ENCODE measurements at places on chromosomes 12 and 14. TPM values are rescaled to one million over a fixed set of nuclear protein-coding genes. Genes with fewer than 3 reads are reported as not detected.

DNA sequence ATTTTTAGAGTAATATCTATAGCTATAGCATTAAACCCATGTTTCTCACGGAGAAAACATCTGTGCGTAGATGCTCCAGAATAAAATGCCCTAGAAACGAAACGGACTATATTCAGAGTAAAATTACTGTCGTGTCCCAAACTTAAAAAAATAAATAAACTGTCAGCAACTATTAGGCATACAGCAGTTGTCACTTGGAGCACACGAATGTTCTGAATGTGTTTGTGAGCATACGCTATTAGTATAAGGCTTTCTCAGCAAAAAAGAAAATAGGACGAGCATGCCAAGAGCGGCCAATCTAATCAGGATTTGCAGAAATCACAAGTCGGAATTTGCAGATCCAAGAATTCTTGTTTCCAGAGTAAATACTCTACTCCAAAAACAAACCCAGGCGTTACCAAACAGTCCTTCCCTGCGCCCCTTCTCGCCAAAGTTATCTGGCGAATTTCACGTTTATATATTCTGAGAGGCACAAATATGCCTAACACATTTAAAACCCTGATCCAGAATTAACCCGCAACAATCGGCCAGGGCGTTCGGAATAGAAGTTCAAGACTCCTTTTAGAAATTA, 836 bp downstream of the PTPN21 start:
- peak; percentile 64 for DNase-seq

DNA sequence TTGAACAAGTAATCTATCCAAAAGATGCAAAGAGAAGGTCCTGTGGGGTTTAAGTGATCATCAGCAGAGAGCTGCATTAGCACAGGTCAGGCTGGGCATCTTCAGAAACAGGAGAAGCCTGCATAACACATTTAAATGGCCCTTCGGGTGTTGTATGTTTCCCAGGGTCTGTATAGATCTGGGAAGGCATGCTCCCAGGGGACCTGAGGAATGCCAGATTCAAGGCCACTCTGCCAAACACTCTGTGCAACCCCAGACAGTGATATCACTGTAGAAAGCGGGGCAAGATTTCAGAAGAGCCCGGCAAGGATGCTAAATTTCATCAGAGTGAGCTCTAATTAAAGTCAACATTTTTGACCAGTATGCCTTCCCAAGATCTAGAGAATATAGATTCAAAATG, 92.9 kb downstream of the ARMH4 start:
- DNase-seq, result no peak

GRCh38 chr12:28313631-28314030, 123.4 kb downstream of the CCDC91 start:
- DNase-seq, result peak; percentile 67

DNA sequence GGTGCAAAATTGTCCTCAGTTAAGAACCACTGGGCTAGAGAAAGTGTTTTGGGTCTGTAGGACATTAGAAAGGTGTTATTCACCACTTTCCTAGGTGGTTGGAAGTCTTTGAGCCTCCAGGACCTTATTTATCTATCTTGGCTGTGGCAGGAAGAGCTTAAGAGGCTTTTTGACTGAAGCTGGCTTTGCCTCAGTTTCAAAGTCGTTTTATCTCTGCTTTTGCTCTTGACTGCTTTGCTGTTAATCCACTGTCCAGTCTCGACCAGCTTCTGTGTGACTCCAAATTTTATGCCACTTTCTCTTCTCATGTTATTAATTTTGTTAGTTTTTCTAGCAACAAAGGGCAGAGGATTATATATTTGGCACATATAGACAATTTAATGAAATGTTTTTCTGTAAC, 60.3 kb downstream of the PPHLN1 start:
- no peak for DNase-seq

Gene C14orf180
- polyA plus RNA-seq, result 11.0 TPM

Gene TMTC1
- polyA plus RNA-seq, result 36.3 TPM

Gene RHOJ
- polyA plus RNA-seq, result 29.5 TPM

Gene KCNJ8
- 27.1 TPM for polyA plus RNA-seq

Gene MON2
- 32.6 TPM for polyA plus RNA-seq

Gene NKX2-1
- polyA plus RNA-seq, result not detected

- DNase-seq, result no peak
Observed at GRCh38 chr12:75711271-75711670, 199.9 kb upstream of the KRR1 start.

Gene SIX6
- not detected for polyA plus RNA-seq

DNA sequence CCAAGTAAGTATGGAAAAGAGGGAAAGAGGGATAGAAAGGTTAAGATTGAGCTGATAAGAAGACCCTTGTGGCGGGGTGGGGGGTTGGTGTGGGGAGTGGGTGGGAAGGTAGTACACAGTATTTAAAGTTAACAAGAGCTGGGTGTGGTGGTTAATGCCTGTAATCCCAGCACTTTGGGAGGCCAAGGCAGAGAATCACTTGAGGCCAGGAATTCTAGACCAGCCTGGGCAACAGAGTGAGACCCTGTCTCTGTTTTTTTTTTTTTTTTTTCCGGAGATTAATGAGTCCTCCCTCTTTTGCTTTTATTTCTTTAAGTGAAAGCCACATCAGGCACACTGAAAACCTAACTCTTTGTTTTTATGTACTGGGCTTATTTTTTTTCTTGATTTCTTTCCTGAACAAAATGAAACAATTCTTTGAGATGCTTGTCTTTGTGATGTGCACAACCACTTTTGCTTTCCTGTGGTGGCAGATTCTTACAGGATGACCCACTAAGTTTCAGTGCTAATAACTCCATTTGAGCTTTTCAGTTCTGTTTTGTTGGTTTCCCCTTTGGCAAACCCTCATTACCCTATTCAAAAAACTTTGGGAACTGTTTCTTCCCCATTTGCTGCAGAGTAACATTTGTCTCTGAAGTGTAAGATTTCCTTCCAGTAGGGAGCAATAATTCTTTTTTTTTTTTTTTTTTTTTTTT, 54.8 kb downstream of the WNK1 start:
- DNase-seq, result peak; percentile 41

DNA sequence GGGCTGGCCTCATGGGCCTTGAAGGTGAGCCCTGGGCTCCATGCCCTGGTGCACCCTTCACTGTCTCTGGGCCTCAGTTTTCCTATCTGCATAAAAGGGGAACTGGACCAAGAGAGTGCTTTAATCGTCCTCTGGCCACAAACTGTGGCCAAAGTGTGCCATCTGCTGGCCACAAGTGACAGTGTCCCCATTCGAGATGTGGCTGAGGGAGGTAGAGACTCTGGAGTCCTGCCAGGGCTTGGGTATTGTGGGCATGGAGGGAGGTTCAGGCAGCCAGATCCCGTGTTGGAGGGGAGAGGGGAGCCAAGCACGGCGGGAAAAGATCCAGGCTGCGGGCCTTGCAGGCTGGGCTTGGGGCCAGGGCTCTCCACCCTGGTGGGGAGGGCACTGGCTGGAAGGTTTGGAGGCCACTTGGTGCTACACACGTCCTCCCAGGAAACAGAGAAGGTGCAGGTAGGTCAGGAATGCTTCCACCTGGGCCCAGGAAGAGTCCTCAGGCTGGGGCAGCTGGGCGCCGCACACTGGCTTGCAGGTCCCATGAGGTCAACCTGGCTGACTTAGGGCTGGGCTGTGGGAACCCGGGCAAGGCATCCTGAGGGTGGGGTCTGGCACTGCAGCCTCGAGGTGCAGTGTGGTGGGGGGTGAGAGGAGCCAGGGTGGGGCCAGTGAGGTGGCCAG, 7.3 kb upstream of the KIF26A start:
- DNase-seq, result no peak

Gene NAB2
- polyA plus RNA-seq, result 42.8 TPM

- no peak for DNase-seq
Observed at GRCh38 chr12:29426498-29426897, 45.5 kb upstream of the ERGIC2 start.

- DNase-seq, result no peak
Observed at GRCh38 chr14:61764342-61765122, 2.3 kb downstream of the SNAPC1 start.

DNA sequence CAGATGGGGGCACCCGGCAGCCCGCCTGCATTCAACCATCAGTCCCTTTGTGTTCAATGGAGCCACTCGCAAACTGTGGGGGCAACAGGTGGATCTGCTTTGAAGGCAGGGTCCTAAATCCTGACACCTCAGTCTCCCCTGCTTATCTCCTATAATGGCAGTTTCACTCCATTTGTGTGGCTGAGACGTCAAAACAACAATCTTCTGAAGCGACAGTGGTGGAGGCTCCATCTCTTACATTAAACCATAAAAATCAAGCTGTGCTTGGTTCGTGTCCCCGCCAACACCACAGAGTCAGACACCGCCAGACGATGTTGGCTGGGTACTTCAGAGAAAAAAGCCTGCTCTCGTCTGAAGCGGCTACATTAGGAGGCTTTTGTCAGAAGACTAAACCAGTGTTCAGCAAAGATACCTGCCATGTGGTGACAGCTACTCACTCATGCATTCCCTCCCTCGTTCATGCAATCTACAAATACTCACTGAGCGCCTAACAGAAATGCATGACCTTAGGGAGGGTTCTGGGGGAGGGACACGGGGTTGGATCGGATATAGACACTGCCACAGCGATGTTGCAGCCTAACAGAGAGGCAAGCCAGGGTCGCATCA, 253.9 kb downstream of the FOXN3 start:
- no peak for DNase-seq

DNA sequence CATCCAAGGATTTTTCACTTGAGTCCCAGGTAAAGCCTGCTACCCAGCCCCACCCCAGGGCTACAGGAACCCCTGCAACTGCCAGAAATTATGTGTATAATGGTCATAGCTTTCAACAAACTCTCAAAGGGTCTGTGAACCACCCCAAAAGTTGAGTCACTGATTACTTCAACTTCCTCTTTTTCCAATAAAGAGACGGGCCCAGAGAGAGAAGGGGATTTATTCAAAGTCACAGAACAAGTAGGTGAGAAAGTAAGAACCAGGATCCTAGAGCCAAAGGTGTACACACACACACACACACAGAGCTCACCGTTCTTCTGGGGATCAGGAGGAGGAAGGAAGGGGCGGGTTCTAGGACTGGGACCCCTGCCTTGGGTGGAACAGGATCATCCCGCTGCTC, 4.8 kb upstream of the ITPK1 start:
- no peak for DNase-seq

DNA sequence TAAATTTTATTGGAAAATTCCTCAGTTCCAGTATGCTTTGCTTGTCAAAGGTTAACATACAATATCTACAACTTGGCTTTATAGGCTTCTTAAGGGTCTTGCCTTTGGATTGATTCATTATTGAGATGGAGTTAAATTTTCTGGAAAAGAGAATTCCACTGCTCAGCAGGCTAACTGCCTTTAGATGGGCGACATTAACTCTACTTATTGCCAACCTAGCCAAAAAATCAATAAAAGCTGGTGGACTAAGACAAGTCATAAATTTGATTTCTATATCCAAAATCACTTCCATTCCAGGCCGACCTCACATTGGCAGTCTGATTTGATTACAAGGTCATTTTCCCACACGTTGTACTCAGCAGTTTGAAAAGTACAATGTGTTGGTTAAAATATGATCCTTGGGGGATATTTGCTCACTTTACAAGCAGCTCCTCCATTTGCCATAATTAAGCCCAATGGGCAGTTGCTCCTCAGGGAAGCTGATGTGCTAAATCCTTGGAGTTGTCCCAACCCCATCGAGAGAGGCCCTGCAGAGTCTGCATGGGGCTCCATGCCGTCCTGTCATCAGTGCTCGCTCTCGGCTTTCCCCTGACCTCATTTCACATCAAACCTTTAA, 36.1 kb upstream of the CRY1 start:
- no peak for DNase-seq

DNA sequence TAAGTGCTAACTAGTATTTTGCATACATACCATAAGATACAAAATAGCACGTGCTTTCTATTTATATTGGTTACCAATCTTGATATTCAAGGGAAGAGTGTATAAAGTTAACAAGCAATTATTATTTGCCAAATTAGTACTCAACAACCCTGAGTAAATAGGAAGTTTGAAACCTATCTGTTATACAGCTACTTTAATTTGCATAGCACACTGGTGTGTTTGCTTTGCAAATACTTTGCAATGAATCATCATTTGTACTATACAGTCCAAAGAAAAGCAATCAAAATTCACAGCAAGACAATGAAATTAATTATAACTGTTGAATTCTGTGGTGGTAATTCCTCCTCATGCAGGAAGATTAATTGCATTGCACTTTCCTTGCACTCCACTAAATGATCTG, 469.1 kb downstream of the PRKD1 start:
- DNase-seq, result no peak

DNA sequence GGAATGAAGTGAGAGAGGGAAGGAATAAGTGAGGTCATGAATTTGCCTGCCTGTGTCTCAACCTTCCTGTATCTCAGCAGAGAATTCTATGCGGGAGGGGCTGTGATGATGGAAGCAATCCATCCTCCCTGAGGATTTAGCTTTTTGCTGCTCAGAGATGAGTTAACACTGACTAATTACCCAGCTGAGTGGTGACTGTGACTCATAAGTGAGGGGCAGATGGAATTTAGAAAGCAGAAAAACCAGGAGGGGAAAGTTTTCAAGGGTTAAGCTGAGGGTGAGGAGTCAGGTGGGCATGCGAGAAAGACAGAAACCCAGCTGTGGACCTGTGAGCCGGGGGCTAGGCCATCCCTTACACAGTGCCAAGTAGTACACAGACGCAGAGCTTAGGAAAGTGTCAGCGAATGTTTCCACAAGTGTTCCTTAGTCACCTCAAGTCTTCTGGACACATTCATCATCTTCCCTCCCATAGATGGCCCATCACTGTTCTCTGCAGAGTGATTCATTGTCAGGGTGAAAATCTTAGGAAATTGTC, 277.9 kb downstream of the IPO8 start:
- DNase-seq, result no peak

DNA sequence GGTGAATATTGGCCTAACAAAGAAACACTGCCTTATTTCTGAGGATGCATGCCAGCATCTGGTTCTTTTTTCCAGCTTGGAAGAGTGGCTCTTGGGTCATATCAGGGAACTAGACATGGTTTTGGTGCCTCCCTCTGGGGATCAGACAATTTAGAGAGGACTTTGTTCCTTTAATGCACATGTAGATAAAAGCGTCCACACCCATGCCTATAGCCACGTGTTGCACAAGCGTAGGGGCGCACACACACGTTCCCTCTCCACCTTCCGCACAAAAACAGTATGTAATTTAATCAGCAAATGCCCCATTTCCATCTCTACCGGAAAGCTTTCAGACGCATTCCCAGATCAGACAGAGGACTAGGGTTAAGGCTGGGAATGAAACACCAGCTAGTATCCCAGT, 61.7 kb upstream of the RIC8B start:
- DNase-seq, result no peak

- peak; percentile 74 for DNase-seq
Observed at GRCh38 chr12:84756961-84757360, 155.6 kb downstream of the SLC6A15 start.

Gene C12orf60
- 1.6 TPM for polyA plus RNA-seq

- DNase-seq, result peak; percentile 98
Observed at GRCh38 chr14:74302634-74303569, at the start of gene ABCD4. ABCD4 (minus strand) TSS chr14:74302934; CDS start chr14:74302912, 22 bp downstream.

- no peak for DNase-seq
Observed at GRCh38 chr14:24157331-24157730, 3.7 kb upstream of the IRF9 start.

- no peak for DNase-seq
Observed at GRCh38 chr12:79988368-79988767, 53.5 kb upstream of the PPP1R12A start.

- peak; percentile 85 for DNase-seq
Observed at GRCh38 chr12:79451978-79452377, 238.8 kb downstream of the PAWR start.

Gene DAAM1
- 43.9 TPM for polyA plus RNA-seq
